ENCODE measurements at places on chromosomes 1 and 21.

DNA sequence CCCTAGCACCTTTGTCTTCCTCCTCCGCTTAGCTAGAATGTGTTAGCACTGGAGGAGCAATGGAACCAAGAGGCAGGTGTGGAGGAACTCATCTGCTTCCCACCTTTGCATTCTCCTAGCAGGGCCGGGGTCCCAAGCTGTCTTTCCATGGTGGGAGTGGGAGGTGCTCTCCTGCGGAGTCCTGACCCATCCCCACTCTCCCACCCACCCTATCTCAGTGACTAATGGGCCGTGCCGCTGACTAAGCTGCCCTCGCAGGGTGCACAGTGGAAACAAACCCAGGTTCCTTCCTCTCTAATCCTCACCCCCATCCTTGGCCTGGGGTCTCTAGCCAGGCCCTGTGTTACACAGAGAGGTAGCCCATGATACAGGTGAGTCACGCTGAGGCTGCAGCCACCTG, 177.5 kb downstream of the HIVEP3 start:
- no peak for DNase-seq

- DNase-seq, result no peak
These were observed 66.3 kb downstream of the SPATA46 start for GRCh38 chr1:162310337-162310736.

- DNase-seq, result no peak
These were observed 79.4 kb upstream of the RHOU start for GRCh38 chr1:228655796-228656394.

DNA sequence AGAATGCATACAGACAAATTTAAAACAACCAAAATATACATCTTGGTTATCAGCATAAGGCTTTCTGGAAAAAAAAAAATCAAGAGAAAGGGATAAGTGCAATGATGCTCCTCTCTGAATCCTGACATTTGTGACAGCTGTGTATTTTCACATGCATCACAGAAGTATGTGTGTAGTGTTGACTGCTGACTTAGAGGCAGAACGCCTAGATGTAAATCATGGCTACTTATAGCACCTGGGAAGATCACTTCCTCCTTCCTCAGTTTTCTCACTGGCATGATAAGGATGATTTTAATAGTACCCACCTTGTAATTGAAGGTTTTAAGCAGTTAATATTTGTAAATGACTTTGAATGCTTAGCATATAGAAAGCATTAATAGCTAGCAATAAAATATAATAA, 112.5 kb downstream of the MRPL39 start:
- DNase-seq, result no peak

- DNase-seq, result peak; percentile 43
These were observed 23.4 kb upstream of the TSPAN2 start for GRCh38 chr1:115112496-115113375.

DNA sequence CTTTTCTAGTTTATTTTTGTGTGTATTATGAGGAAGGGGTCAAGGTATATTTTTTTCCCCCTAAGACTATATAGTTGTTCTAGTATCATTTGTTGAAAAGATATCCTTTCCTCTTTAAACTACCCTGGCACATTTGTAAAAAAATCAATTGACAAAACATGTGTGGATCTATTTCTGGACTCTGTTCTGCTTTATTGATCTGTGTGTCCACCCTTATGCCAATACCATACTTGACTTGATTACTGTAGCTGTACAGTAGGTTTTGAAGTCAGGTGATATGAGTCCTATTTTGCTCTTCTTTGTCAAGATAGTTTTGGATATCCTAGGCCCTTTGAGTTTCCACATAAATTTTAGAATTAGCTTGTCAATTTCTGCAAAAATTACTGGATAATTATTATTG, 21.2 kb upstream of the SOX13 start:
- DNase-seq, result no peak

DNA sequence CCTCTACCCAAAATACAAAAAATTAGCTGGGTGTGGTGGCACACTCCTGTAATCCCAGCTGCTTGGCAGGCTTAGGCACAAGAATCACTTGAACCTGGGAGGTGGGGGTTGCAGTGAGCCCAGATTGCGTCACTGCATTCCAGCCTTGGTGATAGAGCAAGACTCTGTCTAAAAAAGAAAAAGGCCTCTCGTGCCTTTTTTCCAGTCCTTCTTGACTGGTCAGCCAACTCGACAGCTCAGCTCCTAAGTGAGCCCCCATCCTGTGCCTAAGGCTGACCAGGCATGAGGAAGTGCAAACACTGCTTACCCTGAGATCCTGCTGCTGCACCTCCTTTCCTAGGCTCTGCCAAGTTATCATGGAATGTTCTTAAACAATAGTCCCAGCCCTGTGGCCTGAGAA, 10.1 kb upstream of the PROK1 start:
- DNase-seq, result no peak

DNA sequence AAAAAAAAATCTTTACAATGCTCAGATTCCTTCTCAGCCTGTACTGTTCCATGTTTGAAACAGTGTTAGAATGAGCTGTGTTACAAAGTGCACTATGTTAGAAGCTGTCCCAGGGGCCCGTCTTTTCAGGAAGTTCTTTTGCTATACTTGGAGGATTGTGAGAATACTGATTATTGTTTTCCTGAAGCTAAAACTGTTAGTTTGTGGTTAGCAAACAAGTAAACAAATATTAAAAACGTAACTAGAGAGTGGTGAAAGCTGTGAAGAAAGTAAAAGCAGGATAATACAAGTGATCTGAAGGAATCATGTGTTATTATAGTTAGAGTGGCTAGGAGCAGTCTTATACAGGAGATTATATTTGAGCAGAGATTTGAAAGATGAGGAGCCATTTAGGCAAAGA, 35.6 kb downstream of the CAMSAP2 start:
- DNase-seq, result no peak

GRCh38 chr1:187070076-187070475, 241.3 kb downstream of the PLA2G4A start:
- no peak for DNase-seq

GRCh38 chr1:19610282-19610981, 33.7 kb upstream of the NBL1 start:
- no peak for DNase-seq

DNA sequence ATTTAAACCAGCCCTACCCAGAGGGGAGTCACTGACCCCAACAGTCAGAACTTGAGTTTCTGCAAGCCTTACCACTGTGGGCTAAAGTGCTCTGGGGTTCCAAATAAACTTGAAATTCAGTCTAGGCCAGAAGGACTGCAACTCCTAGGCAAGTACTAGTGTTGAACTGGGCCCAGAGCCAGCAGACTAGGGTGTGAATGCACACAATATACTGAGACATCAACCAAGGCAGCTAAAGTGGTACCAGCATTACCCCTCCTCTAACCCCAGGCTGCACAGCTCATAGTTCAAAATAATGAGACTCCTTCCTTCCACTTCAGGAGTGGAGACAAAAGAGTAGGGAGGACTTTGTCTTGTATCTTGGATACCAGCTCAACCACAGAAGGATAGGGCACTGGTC, 18.9 kb upstream of the IL20 start:
- DNase-seq, result no peak

- DNase-seq, result no peak
These were observed 21.2 kb downstream of the ARID1A start for GRCh38 chr1:26717017-26717491.

DNA sequence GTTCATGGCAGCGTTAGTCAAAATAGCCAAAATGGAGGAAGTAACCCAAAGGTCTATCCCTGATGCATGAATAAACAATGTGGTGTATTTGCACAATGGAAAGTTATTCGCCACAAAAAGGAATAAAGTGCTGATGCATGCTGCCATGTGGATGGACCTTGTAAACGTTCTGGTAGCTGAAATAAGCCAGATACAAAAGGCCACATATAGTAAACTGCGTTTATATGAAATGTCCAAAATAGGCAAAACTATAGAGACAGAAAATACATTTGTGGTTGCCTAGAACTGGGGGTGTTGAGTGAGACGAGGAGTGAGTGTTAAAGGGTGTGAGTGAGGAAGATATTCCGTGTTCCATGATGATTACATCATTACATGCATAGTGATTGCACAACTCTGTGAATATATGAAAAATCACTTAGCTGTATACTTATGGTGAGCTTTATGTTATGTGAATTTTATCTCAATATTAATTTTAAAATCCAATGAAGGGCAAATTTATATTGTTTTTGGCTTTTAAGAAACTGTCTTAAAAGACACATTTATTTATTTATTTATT, 321.3 kb downstream of the KIF26B start:
- DNase-seq, result no peak

- no peak for DNase-seq
These were observed 272.4 kb downstream of the TPR start for GRCh38 chr1:186102547-186103148.

- DNase-seq, result no peak
These were observed 367.6 kb upstream of the VAMP3 start for GRCh38 chr1:7403265-7404045.

DNA sequence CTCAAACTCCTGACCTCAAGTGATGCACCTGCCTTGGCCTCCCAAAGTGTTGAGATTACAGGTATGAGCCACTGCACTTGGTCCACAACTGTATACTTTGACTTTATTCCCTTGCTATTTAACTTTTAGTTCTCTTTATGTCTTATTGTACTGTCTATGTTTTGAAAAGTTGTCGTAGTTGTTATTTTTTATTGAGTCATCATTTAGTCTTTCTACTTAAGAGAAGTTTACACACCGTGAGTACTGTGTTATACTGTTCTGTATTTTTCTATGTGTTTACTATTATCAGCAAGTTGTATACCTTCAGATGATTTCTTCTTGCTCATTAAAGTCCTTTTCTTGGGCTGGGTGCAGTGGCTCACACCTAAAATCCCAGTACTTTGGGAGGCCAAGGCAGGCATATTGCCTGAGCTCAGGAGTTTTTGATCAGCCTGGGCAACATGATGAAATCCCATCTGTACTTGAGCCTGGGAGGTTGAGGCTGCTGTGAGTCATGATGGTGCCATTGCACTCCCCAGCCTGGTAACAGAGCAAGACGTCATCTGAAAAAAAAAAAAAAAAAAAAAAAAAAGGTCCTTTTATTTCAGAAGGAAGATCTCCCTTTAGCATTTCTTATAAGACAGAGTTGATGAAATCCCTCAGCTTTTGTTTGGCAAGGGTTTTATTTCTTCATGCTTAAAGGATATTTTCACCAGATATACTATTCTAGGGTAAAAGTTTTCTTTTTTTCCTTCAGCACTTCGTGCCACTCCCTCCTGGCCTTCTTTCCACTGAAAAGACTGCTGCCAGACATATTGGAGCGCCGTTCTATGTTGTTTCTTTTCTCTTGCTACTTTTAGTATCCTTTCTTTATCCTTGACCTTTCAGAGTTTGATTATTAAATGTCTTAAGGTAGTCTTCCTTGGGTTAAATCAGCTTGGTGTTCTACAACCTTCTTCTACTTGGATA, 47.6 kb downstream of the TNFSF18 start:
- no peak for DNase-seq

- no peak for DNase-seq
These were observed 272.9 kb downstream of the RWDD3 start for GRCh38 chr1:95506736-95507414.

DNA sequence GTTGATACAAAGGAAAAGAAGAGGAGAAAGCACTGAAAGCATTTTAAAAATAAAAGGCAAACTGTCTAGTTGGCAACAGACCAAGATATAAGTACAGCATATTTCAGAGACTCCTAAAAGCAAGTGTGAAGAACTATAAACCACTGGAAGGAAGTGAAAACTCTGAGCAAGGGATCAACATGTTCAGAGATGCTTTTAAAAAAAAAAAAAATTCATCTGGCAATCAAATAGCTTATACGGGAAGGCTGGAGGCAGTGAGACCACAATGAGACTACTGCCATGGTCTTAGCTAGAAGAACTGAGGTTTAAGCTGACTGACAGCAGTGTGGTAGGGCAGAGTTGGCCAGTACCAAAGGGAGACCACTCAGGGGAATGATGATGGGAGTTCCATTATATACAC, 124.3 kb downstream of the VAV3 start:
- no peak for DNase-seq

- no peak for DNase-seq
These were observed 254.0 kb downstream of the TOMM20 start for GRCh38 chr1:234874291-234875288.

DNA sequence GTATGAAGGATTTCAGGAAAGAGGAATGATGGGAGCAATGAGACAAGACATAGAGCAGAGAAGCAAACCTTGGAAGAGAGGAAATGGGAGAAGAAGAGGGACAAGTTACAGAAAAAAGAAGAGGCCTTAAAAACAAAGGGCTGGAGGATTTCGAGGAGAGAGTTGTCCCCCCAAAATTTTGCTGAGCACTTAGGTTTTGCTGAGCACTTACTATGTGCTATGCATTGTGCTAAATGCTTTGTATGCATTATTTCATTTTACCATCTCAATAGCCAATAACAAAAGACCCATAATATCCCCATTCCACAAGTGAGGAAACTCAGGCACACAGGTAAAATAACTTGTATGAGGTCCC, 2.5 kb upstream of the TRIM63 start:
- no peak for DNase-seq

- no peak for DNase-seq
These were observed 34.1 kb upstream of the LHX4 start for GRCh38 chr1:180195916-180196315.

DNA sequence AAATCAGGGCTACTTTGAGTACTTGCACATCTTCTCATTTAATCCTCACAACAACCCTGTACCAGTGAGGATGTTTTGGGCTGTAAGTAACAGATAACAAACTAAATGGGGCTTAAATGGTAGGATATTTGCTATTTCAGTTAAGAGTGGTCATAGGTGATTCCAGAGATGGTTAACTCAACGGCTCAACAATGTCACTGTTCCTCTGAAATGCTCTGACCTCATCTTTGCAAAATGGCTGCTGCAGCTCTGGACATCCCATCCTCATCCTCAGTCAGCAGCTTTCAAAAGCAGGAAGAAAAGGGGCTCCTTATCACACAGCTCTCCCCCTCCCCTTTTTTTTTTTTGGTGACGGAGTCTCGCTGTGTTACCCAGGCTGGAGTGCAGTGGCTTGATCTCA, 1.5 kb downstream of the LDLRAD2 start:
- DNase-seq, result no peak

DNA sequence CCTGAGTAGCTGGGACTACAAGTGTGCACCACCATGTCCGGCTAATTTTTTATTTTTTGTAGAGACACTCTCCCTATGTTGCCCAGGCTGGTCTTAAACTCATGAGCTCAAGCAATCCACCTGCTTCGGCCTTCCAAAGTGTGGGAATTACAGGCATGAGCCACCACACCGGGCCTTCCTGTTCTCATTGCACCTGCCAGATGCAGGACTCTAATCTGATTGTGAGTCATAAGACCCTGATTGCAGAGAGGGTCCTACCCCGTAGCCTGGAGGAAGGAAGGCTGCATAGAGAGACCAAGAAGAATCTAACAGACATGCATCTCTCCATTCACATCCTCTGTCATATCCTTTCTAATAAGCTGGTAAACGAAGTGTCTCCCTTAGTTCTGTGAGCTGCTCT, 19.5 kb upstream of the CGN start:
- DNase-seq, result no peak
